Right forelimb (tissue), 1 donor: ENCODE measurements at places on chromosomes 5 and 9.

DNA sequence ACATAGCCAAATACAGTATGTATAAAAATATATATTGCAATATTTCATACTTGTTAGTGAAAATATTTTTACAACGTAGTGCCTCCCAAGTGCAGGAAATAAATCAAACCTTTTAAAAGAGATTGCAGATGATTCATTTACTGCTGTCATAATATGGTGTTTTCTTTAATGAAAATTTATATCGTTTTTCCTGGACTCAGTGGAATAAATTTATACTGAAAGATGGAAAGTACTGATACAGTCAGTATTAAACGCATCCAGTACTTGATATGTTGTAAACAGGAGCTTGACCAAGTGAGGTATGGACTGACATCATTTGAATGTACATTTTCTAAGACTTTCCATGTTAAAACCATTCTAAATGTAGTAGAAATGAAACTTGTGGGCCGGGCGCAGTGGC, 143.4 kb upstream of the ZNF608 start:
- no peak for DNase-seq

DNA sequence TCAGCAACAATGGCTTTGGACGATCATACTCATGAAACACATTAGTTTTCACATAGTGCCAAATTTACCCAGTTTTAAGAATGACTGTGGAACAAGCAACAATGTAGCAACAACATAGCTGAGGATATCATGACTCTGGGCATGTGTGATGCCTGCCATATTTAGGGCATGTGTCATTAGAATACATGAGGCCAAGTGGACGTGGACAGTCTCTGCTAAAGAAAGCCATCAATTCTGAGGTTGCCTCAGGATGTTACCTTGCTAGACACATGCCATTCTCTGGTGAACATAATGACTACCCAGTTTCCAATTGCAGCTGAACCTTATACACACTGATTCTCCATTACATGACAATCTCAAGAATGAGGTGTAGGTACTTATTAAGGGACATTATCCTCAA, 103.3 kb upstream of the ADAMTS19 start:
- no peak for DNase-seq

GRCh38 chr5:166582416-166582815, 1709.0 kb upstream of the WWC1 start:
- DNase-seq: no peak

DNA sequence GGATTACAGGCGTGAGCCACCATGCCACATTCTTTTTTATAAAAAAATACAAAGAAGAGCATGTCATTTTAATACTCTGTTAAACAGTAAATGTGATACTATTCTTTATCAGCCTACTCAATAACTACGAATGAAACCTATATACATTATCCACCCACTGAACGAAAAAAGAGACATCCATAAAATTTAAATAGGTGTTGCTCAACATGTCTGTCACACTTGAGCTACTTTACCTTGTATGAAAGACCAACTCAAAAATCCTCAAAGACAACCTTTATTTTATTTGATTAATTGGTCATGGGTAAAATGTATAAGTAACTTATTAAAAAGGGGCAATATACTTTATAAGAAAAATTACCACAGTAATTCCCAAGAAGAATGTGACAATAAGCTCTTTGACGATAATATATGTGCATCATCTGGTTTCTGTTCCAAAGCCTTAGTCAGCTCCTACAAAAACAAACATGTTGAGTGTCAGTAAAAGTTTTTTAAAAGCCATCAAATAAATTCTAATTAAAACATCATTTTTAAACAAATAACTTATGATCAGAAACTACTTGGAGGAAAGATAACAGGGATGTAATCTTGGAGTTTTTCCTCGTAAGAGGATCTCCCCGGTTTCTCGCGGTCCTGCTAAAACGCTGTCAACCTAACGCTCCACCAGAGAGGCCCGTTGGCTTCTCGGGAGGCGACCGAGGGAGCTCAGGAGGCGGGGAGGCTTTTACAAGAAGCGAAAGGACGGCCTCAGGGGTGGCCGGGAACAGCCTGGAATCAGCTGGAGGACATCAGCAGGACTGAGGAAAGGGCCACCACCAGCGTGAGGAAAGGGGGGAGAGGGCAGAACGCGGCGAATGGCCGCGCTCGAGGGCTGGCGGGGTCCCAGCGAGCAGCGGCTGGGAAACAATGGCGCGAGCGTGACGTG, 13.5 kb upstream of the ANKRD18B start:
- DNase-seq: peak; percentile 87

- no peak for DNase-seq
Measured at GRCh38 chr5:147751156-147751830, 31.2 kb downstream of the JAKMIP2 start.
